ENCODE measurements at places on chromosomes 11 and 22.

- DNase-seq, result no peak
Measured at GRCh38 chr22:50141891-50142363, 28.6 kb upstream of the PANX2 start.

DNA sequence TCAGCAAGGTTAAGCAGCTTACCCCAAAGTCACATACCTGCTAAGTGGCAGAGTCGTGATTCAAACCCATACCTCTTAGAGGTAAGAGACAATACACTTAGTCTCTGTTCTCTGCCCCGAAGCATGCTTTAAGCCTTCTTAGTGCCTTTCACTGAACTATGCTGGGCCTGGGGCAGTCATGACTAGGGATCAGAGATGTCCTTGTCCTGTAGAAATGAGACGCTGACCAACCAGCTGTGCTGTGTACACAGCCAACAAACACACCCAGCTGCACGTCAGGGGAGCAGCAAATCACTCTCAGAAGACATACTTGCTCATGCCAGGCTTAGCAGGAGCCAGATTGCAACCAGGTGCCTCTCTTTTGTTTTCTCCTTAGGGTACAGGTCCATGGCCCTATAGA, 255.7 kb downstream of the BUD13 start:
- no peak for DNase-seq

GRCh38 chr11:65540290-65541092, 15.6 kb downstream of the SCYL1 start:
- DNase-seq, result peak; percentile 92

DNA sequence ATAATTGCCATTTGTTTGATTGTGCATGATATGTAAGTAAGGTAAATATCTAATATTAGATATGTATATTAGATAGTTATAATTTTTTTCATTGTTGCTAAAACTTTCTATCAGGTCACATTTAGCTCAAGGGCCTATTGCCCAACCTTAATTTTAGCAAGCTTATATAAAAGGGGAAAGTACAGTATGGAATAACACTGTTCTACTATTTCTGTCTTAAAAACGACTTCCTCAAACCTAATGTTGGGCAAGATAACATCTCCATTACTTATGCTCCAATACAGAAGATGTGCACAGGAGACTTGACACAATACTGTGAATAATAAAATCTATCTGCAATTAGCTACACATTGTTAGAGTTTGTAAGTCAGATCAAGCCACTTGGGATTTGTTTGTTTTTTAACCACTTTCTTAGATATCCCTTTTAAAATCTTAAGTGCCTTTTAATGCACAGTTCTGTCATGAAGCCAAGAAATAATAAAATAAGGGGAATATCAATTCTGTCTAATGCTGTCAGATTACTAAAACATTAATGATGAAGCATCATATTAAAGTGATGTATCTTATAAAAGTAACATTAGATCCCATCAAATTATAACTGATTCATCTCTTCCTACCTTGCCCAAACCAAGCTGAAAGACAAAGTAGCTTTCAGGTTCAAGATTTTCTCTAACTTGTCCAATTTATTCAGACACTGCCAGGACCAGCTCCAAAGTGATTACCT, 98.1 kb downstream of the SIK3 start:
- no peak for DNase-seq

DNA sequence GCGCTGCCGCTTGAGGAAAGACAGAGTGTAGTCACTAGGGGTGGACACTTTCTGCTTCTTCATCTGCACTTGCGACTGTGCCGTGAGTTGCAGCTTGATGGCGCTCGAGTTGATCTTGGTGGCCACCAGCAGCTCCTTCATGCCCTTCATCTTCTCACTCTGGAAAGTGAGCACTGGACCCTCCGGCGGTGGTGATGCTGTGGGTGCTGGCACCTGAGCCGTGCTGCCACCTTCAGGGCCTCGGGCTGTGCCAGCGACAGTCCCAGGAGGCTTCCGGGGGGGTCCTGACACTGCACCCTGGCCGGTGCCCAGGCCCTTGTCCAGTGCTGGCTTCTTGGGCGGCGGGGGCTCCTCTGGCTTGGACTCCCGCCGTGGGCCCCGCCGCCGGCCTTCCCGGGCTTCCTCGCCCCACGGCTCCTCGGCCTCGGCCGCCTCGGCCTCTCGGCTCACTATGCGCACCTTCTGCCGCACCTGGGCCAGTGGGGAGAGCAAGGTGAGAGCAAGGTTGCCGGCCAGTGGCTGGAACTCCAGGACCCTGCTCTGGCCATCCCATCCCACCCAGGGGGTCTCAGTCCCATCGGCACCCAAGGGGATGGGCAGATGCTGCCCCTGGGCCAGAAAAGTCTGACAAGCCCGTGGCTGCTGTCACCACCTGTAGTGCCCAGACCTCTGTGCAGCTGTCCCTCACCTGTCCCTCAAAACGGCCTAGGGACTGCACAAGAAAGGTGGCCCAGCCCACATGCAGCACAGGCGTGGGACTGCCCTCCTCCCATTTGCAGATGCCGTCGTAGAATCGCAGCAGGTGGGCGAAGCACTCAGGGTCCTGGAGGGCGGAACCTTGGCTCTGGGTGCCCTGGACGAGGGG, 1.6 kb upstream of the MAP4K2 start:
- peak; percentile 31 for DNase-seq

DNA sequence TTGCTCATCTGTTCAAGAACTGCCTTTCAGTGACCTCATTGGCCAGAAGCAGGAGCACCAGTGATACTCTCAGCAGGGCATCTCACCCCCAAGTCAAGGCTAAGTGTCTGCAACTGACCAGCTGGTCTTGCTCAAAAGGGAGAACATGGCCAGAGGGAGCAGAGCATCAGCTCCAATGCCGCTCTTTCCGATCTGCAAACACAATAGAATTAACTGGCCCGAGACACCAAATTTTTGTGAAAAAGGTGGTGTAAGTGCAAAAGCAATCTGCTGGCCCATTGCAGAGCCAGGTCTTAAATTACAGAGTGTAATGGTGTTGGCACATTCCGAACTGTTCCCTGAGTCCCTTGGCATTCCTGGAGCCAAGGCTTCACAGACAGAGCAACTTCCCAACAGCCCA, 97.0 kb downstream of the PKNOX2 start:
- no peak for DNase-seq

- DNase-seq, result no peak
Measured at GRCh38 chr11:72985645-72986044, 156.5 kb downstream of the FCHSD2 start.

GRCh38 chr22:36442506-36443197, 38.8 kb downstream of the TXN2 start:
- no peak for DNase-seq

- DNase-seq, result peak; percentile 85
Measured at GRCh38 chr22:36816636-36817524, at the start of gene PVALB. Gene PVALB (minus strand): TSS chr22:36817035. CDS start chr22:36817005, 30 bp downstream.

DNA sequence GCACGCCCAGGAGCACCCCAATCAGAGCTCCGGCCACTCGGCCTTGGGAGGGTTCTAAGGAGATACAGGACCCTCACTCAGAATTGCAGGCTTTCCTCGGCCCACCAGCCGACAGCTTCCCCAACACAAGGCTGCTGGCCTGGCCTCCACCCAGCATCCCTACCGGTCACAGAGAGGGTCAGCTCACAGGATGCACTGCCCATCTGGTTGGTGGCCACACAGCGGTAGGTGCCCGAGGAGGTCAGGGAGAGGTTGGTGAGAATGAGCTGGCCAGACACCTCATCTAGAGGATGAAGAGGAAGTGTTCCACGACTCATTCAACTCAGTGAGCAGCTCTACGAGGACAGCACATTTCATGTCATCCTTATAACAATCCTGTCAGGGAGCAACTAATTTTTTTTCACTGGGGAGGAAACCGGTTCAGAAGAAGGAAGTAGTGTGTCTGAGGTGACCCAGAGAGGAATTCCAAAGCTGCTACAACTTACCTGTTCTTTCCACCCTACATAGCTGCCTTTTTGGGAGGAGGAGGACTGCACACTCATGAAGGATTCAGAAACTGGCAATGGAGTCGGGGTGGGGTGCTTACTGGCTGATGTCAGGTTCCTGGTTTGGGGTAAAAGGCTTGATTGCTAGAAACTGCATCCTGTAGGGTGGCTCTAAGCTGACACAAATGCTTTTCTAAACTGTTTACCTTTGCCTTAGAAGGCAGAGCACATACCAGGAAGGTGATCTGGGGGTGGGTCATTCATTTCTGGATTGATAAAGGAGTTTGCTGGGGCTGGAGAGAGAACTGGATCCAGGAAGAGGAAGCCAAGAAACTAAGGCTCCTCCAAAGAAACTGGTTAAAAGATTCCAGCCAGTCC, 3.3 kb downstream of the VSIG2 start:
- no peak for DNase-seq

GRCh38 chr11:68763181-68763721, 11.9 kb upstream of the TESMIN start:
- DNase-seq, result no peak

GRCh38 chr11:65182258-65183170, 786 bp downstream of the CAPN1 start:
- DNase-seq, result no peak

GRCh38 chr22:42346722-42347121, 76.3 kb upstream of the TCF20 start:
- no peak for DNase-seq

DNA sequence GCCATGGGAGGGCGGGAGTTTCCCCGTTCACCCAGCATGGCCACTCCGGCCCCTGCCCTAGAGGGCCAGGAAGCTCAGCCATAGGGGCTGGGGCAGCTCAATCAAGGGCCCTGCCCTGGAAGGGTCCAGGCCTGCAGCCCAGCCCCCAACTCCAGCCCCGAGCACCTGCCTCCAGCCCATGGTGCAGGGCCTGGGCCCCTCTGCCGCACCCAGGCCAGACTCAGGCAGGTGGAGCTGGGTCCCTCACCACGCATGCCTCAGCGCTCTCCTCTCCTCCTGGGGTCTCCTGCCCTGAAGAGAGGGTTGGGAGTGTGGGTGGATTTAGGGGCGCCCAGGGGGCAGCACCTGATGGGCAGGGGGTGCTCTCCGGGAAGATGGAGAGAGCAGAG, 13.1 kb downstream of the MLC1 start:
- DNase-seq, result no peak

- no peak for DNase-seq
Measured at GRCh38 chr22:46159777-46160176, 9.5 kb downstream of the PPARA start.

DNA sequence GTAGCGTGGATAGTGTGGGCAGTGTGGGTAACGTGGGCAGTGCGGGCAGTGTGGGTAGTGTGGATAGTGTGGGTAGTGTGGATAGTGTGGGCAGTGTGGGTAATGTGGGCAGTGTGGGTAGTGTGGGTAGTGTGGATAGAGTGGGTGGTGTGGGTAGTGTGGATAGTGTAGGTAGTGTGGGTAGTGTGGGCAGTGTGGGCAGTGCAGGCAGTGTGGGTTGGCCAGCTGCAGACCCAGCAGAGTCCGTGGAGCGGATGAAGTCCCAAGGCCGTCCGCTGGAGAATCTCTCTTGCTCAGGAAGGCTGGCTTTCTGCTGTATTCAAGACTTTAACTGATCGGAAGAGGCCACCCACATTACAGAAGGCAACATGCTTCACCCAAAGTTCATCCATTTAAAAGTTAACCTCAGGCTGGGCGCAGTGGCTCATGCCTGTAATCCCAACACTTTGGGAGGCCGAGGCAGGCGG, 26.1 kb upstream of the KRTAP5-6 start:
- DNase-seq, result no peak

DNA sequence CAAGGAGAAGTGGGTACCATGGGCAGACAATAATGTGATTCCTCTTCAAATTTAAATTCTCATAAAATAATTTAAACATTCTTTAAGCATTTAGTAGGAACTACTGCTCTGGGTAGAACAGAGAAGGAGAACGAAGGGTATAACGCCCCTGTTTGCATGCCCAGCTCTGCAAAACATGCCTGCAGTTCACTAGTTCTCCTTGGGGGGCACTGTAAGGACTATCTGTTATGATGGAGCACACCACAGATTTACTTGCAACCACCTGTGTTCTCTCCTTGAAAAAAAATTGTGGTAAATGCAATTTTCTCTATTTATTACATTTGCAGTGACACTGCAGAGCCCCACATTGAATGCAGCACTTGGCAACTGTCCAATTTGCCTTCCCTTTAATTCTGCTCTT, 100.3 kb downstream of the GUCY1A2 start:
- DNase-seq, result no peak

DNA sequence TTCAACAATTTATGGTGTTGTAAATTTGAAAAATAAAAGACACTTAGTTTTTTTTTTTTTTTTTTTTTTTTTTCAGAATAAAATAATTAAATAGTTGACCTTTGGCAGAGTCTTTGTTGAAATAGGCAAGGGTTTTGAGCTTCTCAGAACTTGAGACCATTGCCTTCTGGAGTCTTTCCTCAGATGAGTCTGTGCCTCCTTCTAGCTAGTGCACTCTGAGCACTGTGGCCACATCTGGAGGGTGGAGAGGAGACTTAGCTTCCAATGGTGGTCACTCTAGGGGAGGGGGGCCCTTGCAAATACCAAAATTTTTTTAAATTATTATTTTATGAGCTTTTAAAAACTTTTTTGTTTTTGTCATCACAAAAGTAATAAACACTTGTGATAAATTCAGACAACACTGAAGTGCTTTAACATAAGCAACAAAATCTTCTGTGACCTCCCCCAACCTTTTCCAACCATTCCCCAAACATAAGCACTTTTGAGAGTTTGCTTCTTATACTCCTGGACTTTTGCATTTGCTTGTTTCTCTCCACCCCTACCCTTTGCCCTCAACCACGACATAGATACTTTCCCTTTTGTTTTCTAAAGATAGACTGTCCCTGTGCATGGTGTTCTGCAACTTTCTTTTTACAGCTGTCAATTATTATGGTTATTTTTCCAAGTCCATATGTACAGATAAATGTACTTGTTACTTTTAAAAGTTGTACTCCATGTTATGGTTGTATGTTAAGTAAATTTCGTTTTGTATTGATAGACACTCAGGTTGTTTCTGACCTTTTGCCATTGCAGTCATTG, 41.1 kb downstream of the BMAL1 start:
- DNase-seq, result no peak

GRCh38 chr11:5553343-5553742, 5.0 kb upstream of the OR52H1 start:
- no peak for DNase-seq

DNA sequence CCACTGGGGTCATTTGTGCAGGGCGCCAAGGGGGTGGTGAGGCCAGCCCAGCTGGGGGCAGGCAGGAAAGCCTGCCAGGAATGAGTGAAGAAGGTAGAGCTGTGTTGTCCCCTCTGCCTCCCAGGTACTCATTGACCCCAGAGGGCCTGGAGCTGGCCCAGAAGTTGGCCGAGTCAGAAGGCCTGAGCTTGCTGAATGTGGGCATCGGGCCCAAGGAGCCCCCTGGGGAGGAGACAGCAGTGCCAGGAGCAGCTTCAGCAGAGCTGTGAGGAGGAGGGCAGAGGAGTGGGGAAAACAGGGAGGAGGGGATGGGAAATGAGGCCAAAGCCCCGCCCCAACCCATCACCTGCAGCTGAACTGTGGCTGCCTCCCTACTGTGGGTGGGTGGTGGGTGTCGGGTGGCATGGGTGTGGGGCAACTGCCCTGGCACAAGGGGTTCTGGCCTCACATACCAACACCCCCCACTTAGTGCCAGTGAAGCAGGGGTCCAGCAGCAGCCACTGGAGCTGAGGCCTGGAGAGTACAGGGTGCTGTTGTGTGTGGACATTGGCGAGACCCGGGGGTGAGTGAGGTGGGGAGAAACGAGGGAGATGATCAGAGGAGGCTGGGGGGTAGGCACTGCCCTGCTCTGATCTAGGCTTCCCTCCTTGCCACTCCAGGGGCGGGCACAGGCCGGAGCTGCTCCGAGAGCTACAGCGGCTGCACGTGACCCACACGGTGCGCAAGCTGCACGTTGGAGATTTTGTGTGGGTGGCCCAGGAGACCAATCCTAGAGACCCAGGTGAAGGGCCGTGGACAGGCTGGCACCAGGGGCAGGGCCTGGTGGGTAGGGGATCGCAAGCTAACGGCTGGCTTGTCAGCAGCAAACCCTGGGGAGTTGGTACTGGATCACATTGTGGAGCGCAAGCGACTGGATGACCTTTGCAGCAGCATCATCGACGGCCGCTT, 3.0 kb downstream of the MUS81 start:
- no peak for DNase-seq
